ENCODE measurements at places on chromosomes 11 and 22.

DNA sequence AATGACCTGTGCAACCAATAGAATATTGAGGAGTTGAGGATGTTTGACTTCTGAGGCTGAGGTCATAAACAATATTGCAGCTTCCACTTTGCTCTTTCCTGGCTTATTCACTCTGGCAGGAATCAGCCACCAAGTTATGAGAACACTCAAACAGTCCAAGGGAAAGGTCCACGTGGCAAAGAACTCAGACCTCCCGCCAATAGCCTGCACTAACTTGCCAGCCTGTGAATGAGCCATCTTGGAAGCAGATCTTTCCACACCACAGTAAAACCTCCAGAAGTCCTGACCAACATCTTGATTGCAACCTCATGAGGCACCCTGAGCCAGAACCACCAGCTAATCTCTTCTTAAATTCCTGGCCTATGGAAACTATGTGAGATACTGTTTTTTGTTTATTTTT is 22.7 kb upstream of the PICALM start:
- no peak for DNase-seq

DNA sequence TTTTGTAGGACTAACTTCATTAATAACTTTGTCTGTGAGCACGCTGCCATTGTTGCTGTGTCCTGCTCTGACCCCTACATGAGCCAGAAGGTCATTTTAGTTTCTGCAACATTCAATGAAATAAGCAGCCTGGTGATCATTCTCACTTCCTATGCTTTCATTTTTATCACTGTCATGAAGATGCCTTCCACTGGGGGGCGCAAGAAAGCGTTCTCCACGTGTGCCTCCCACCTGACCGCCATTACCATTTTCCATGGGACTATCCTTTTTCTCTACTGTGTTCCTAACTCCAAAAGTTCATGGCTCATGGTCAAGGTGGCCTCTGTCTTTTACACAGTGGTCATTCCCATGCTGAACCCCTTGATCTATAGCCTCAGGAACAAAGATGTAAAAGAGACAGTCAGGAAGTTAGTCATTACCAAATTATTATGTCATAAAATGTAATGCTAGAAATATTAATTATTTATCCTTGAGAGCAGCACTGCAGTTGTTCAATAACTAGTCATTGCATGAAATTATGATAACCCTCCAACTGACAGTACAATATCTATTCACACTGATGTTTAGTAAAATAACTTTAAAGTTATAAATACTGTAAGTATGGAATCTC is 46.4 kb upstream of the OR5D13 start:
- DNase-seq, result no peak

DNA sequence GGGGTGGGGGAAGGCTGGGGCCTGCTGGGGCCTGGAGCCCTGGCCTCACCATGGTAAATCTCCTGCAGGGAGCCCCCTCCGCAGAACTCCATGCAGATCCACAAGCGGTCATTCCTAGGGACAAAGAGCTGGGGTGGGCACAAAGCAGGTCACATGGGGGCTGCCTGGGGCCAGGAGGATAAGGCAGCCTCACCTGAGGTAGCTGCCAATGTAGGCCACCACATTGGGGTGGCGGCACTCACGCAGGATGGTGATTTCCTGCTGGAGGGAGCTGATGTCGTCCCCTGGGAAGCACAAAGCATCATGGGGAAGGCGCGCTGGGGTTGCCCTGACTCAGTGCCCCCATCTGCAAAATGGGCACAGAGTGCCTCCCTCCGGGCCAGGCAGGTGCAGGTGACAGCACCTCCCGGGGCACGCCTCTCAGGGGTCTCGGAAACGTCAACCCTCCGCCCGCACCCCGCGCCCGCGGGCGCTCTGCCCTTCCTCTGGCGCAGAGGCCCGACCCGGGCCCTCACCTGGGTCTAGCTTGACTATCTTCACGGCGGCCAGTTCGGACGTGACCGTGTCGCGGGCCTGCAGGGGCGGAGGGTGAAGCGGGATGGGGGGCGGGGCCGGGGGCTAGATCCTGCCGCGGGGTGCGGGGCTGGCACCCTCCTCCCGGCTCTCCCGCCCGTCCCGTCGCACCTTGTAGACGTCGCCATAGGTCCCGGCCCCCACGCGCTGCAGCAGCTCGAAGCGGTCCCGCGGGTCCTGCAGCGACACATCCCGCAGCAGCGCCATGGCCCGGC is 450 bp downstream of the MAP4K2 start:
- DNase-seq, result peak; percentile 68

- no peak for DNase-seq
Observed at GRCh38 chr11:75536786-75537641, 11.3 kb upstream of the GDPD5 start.

DNA sequence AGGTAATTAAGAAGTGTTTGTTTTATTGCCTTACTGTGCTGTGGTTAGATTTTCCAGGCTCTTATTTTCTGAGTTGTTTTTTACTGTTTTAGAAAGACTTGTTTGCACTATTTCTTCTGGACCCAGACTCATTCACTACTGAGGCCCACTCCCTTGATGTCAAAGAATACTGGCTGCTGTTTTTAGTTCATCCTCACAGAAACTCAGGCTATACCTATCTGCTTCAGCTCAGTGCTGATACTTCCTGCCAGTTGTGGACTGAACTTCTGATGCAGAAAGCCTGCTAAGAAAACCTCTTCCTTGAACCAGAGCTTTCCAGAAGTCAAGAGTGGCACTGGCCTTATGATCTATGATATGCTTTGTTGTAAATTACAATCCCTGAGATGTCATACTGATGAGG is 15.9 kb upstream of the PIK3IP1 start:
- no peak for DNase-seq

DNA sequence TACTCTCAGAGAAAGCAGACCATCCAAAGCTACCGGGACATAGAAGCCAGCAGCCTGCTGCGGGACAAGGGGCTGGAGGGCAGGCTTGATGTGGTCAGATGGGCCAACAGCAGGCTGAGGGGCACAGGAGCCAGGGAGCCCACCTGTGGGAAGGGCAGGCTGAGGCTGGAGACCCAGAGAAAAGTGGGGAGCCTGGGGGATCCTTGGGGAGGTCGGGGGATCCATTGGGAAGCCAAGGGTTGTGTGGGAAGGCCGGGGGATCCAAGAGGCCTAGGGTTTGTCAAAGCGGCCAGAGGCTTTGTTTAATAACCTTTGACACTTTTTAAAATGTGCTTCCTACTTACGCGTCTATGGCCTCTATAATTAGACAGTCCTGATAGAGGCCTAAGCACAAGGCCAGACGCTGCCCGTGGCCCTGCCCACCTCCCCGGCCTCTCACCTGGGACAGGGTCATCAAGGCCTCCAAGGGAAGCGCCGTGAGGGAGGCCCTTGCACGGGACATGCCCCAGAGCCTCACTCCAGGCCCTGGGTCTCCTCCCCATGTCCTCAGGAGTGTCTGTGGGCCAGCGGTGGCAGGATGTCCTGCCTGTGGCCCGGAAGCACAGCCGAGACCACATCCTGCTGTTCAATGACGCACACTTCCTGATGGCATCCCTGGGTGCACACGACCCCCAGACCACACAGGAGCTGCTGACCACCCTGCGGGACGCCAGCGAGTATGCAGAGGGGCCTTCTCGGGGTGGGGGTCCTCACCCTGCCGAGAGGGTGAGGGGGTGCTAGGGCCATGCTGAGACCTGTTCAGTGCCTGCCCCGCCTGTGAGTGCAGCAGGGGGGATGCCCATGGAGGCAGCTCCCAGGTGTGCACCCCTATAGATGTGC is 8.6 kb upstream of the GTSE1 start:
- DNase-seq, result no peak

DNA sequence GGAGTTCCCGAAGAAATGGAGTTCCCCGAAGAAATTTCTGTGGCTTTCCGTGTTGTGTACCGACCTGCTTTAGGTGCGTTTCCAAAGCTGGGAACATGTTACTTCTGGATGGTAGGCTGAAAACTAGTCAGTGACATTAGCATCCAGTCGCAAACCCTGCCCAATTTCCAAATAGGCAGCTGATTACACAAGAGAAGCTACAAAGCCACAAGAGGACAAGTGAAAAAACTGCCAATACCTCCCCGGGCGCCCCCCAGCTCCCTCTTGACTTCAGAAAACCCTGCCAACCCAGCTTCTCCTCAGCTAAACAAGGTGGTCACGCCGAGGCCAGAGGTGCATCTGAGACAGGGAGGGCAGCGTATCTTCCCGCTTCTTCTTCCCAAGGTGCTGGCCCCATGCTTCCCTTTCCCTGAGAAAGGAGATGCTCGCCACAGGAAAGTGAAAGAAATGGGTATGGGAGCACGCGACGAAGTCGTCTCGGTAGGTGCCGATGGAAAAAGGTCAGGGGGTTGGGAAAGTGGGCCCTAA is 551 bp downstream of the AGBL2 start:
- DNase-seq, result peak; percentile 8

DNA sequence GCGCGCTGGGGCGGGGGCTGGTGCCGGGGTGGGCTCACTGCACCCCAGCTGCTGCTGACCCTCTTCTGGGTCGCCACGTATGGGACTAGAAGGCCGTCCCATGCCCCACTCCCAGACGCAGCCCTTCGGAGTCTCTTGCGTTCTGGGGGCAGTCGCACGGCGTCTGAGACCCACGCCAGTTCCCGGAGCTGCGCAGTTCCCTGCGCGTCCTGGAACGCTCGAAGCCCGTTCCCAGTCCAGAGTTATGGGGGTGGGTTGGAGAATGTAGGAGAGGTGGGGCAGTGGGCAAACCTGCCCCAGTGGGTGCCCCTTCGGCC is 375 bp downstream of the LAYN start:
- DNase-seq, result no peak

DNA sequence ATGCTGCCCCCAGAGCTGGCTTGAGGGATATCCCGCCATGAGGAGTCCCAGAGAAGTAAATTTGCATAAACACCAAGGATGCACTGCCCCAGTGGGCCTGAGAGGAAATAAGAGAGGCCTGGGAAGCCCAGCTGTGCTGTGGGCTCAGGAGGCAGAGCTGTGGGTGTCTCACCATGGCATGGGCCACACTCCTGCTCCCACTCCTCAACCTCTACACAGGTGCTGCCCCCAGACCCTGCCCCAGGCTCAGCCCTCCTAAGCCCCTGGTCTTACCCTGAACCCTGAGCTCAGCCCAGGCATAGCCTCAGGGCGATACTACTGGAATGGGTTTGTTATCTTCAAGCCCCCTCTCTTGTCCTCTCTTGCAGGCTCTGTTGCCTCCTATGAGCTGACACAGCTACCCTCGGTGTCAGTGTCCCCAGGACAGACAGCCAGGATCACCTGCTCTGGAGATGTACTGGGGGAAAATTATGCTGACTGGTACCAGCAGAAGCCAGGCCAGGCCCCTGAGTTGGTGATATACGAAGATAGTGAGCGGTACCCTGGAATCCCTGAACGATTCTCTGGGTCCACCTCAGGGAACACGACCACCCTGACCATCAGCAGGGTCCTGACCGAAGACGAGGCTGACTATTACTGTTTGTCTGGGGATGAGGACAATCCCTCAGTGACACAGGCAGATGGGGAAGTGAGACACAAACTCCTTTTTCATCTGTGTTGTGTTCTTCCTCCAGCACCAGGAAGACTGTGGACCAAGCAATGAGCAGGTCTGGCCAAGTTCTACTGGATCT is 59.9 kb downstream of the GGTLC2 start:
- DNase-seq, result no peak

- no peak for DNase-seq
Observed at GRCh38 chr11:63876616-63877015, 37.7 kb downstream of the MARK2 start.

DNA sequence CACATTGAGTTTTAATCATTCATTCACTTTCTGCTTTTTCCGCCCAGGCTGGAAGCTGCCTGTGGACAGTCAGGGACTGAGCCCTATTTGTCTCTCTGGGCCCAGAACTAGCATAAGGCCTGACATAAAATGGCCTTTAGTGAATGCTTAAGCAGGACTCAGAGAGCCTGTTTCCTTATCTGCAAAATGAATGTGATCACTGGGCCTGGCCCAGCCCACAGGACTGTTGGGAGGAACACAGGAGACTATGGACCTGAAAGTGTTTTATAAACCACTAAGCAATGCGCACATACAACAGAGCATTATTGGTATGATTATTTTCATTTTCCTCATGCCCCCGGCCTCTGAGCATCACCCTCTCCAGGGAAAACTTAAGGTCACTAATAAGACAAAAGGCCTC is 3.9 kb upstream of the MYH9 start:
- no peak for DNase-seq

GRCh38 chr11:43124272-43124935 is 187.4 kb upstream of the API5 start:
- no peak for DNase-seq

- DNase-seq, result no peak
Observed at GRCh38 chr11:38835966-38836365, 2237.9 kb upstream of the RAG2 start.

DNA sequence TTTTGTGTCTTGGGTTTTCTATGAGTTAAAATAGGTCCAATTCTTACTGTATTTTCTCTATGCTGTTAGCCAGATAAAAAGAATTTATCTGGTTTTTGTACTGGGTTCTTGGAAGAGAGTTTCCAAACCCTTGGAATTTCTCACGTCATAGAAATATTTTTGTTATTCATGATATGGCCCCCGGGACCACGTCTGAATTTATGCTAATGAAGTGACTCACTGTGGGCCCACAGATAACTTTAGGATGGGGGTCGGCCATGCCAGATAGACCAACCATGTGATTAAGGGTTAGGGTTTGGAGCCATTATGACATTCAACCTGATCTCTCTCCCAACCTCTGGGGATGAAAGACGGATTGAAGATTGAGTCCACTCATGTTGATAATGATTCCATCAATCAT is 35.6 kb upstream of the DDI1 start:
- DNase-seq, result no peak

DNA sequence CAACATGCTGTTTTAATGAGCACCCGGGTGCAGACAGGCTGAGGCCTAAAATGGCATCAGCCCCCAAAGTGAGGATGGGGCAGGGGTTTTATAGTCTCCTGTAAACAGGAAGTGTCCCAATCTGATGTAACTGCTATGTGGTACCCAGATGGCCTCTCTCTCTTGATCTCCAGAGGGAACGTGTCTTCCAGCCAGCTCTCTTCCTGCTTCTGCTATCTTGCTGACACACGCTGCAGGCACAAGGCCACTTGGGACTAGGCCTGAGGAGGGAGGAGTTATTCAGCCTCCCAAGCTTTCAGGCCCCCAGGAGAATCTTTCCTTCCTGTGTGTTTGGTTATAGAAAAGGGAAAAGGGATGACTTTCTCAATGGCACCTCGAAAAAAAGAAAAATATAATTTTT is 11.4 kb upstream of the VSTM5 start:
- DNase-seq, result no peak

DNA sequence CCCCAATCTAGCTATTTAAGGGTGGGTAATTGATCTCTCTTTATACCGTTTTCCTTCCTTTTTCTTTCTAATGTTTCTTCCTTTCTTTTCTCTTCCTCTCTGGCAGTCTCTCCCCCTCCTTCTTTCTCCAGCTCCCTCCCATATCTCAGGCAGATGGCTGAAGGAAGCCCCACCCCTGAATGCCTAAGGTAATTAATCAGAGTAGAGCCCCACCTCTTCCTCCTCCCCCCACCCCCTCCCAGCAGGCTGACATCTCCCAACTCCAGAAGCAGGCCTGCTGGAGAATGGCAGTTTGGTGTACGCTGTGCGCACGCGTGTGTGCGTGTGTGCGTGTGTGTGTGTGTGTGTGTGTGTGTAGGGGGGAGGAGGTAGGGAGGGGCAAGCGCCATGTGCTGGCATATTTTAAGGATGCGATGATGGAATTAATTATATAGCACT is 122.6 kb downstream of the APOL5 start:
- DNase-seq, result no peak
